ENCODE measurements at places on chromosomes 16 and 17.

DNA sequence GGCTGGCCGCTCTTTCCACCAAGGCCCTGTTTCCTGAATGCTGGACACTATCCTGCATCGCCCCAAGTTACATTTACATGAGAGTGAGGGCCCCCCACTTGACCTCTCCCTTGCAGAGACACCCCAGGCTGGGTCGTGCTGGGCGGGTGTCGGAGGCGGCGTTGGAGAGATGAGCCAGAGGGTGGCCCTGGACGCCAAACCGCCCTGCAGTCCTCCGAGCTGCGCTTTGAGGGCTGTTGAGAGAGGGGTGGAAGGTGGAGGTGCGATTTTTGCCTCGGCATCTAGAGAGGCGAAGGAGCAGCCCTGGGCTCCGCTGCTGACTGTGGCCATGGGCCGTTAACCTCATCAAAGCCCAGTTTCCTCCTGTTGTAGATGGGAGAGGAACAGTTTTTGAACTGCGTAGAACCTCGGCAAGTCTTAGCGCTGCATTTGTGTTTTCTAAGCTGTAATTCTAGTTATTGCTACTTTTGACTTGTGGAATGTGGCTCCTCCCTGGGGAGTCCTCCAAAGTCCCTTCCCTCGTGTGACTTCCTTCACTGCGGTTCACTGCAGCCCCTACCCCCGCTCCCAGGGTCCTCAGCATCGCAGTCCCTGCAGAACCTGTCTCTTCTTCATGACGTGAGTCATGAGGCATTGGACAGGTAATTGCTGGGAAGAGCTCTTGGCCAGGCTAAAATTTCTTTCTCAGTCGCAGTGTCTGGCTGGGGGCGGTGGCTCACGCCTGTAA lies 986 bp upstream of the ELOB start:
- no peak for DNase-seq

- no peak for DNase-seq
Measured at GRCh38 chr17:55722016-55722736, 488 bp downstream of the TMEM100 start.

GRCh38 chr16:15777533-15778203 lies 79.2 kb downstream of the MYH11 start:
- DNase-seq, result peak; percentile 16

GRCh38 chr17:76376318-76377133 lies 7.9 kb upstream of the SPHK1 start:
- DNase-seq, result no peak

DNA sequence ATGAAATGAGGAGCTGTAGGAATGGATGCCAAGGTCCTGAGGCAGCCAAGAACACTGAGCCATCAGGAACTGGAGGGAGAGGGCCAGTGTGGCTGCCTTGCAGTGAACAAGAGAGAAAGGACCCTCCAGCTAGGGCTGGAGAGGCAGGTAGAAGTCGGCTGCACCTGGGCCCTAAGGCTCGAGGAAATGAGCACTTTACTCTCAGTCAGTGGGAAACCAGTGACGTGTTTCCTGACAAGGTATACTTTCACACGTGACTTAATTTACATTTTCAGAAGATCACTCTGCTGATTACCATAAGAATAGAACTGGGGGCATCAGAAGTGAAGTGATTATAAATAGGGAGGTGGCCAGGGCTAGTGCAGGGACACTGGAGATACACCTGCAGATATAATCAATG lies 115.2 kb downstream of the C17orf67 start:
- DNase-seq, result no peak

GRCh38 chr17:1617620-1618174 lies 10.9 kb downstream of the SLC43A2 start:
- no peak for DNase-seq

DNA sequence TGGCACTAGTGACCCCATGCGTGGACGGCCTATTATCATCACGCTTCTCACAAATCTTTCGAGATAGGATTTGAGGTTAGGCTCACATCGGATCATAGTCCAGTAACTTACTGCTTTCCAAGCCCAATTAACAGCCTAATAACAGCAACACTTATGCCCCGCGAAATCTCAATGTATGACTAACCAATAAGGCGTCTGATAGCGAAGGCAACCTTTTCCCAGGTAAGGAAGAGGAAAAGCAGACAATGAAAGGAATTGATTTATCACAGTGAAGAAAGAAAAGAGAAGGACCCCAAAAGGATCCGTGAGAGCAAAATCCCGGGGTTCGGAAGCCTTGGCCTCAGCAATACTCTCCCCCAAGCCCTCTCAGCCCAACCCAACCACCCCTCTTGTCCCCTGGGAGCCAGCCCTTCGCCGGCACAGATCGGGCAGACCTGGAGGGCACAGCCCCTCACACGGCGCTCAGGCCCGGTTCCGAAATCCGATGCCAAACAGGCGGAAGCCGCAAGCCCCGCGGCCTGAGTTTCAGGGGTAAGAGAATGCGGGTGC lies 534 bp downstream of the GPATCH8 start:
- no peak for DNase-seq

GRCh38 chr16:75262800-75263127 lies 11.3 kb upstream of the BCAR1 start:
- no peak for DNase-seq

DNA sequence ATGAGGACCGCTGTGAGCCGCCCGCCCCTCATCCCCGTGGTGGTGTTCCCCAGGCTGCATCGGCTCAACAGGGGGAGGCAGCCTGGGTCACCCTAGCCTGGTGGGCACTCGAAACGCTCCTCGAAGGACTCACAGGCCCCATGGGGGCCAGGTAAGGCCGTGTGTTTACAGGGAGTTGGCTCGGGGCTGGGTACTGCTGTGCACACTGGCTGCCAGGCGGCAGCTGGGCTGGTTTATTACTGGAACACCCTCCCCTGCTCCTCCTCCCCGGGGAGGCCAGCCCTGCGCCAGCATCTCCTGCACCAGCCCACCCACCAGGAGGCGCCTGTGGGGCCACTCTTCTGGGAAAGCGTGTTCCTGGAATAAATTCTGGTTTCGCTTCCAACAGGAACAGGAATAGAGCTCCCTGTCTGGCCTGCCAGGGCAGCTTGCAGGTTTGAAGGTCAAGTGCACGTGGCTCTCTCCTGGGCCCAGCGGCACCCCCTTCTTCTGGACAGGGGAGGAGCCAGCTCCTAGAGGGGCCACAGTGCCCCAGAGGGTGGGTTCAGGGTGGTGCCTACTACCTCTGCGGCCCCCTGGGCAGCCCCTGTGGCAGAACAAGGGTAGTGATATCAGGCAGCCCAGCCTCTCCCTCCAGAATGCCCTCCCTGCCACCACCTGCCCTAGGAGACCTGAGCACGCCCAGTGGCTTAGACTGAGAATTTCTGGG lies 11.3 kb downstream of the MCRIP1 start:
- DNase-seq, result peak; percentile 50

GRCh38 chr16:58409316-58409973 lies 17.2 kb downstream of the GINS3 start:
- no peak for DNase-seq

DNA sequence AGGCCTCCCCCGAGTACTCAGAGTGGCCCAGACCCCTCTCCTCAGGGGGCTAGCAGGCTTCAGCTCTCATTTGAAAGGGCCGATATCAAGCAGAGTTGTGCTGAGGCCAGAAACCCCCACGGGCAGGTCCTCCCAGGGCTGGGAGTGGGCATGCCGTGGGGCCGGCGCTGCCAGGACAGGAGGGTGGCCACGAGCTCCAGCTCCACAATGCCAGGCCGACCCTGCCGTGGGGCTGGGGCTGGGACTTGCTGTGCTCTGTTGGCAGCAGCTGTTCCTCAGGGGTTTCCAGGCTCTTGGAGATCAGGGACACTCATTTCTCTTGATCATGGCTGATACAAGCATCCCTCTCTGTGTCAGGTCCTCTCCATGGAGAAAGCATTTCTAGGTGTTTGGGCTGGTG lies 3.2 kb upstream of the NPB start:
- DNase-seq, result no peak

GRCh38 chr16:11498683-11499082 lies 88.0 kb downstream of the LITAF start:
- DNase-seq, result peak; percentile 2

- DNase-seq, result no peak
Measured at GRCh38 chr16:8877894-8878522, 4.1 kb upstream of the LITAFD start.

DNA sequence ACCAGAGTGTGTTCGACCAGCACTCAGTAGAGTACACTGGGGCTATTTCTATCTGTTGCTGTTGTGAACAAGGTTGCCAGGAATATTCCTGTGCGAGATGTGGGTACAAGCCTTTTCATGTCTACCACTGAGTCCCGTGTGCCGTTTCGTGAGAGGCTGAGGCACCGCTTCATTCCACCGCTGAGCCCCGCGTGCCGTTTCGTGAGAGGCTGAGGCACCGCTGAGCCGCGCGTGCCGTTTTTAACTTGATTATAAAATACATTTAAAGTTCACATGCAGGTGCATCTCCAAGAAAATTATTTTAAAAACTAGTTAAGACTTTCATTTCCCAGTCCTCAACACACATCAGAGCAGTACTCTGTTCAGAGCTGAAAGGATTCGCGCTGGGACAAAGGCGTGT lies 78.7 kb upstream of the ZNF750 start:
- no peak for DNase-seq

- no peak for DNase-seq
Measured at GRCh38 chr17:59756236-59756818, 48.9 kb downstream of the VMP1 start.

DNA sequence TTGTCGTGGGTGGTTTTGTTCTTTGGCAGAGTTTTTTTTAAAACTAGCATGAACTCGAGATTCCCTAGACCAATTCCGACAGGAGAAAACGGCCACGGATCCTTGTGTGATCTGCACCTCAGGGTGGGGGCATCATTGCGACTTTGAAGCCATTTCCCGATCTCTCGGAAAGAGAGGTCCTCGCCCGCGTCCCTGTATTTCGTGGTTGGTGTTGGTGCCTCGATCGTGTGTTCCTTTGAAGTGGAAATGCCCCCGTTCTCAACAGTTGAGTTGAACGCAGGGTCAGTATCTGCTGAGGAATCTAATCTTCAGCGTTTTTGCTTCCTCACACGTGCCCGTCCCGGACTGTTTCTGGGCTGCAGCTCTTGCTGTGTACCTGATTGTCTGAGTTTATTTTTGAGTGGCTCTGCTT lies 1.1 kb downstream of the CRAMP1 start:
- DNase-seq, result no peak

DNA sequence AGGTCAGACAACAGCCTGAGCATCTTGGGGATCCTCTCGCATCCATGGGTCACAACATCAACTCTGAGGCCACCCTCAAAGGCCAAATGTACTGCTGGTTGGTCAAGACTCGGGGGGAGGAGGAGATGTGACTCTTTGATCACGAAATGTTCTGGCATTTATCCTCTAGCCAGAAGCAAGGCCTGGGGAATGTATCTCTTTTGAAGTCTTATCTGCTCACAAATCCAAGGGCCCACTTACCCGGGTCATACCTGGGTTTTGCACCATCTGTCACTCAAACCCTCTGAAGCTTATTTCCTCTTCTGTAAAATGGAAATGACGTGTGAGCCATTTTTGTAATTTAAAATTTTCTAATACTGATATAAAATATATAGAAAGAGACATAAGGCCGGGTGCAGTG lies 13.2 kb downstream of the CA7 start:
- no peak for DNase-seq

GRCh38 chr16:84823484-84823883 lies 3.7 kb downstream of the CRISPLD2 start:
- DNase-seq, result no peak

- DNase-seq, result no peak
Measured at GRCh38 chr16:54808890-54809289, 121.8 kb upstream of the IRX5 start.

GRCh38 chr16:84069540-84069939 lies 26.9 kb upstream of the SLC38A8 start:
- no peak for DNase-seq

- no peak for DNase-seq
Measured at GRCh38 chr17:80902963-80903611, 88.6 kb upstream of the CHMP6 start.

DNA sequence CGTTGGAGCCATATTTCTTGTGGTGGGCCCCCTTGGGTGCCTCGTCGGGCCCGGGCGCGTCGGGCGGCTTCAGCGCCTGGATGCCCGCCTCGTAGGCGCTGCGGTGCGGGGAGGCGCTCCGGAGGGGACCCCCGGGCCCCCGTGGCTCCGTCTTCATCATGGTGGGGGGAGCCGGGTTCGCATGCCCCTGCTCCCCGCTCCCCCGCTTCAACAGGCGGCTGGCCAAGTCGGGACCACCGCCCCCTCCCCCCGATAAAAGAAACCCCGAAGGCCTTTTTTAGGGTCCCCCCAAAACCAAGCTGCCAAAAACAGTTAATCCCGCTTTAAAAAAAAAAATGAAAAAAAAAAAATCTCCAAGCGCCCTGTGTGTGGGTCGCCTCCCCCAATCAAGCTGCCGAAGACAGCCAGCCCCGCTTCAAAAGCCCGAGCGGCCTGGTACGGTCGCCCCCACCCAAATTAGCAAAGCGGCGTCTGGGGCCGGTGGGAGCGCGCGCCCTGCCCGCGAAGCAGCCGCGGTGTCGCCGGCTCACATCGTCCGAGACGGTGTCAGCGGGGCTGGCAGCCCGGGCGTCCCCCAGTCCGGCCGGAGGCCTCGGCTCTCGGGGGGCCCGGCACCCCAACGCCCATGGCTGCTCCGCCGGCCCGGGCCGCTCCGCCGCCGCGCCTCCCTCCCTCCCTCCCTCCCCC lies at the start of gene PPP1R9B:
Gene PPP1R9B (minus strand): TSS at position 324 of the 687 bp plus-strand sequence. CDS start 164 bp downstream, at position 160.
- DNase-seq, result no peak

DNA sequence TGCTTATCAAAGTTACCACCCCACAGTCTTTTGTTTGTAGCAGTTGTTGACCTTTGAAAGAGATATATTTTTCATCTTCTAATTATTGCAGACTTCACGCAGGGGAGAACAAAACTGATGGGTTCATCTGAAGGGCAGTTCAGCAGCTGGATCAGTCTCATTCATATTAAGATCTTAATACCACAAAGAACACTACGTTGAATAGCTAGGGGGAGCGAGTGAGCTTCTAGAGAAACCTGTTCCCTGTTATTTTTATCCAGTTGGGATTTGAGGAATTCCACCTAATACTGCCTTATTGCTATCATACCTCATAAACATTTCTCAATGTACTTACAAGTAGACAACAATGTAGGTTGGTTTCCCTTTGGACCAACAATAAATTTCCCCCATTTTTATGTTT lies 306.1 kb upstream of the KIF2B start:
- DNase-seq, result no peak

DNA sequence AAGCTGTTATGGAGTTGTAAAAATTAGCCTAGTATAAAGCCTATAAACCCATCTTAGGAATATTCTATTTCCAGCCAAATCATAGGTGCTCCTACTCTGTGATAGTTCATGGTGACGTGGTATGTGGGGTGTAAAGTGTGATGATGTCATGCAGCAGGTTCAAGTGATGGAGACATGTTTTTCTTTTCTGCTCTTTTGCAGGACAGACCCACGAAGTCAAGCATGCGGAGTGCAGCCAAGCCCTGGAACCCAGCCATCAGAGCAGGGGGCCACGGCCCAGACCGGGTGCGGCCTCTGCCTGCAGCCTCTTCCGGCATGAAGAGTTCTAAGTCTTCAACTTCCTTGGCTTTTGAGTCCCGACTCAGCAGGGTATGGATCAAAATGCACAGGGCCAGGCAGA lies 87.3 kb downstream of the SPECC1 start:
- no peak for DNase-seq
